ENCODE measurements at places on chromosomes 7 and 10. TPM values are rescaled to one million over a fixed set of nuclear protein-coding genes. Genes with fewer than 3 reads are reported as not detected.

Gene KEL
- not detected for polyA plus RNA-seq

Gene CPA1
- polyA plus RNA-seq, result not detected

Gene NOM1
- 2.2 TPM for polyA plus RNA-seq

Gene CTAGE8
- polyA plus RNA-seq, result not detected

Gene LIPM
- not detected for polyA plus RNA-seq

Gene GRM3
- polyA plus RNA-seq, result not detected

Gene VWA2
- polyA plus RNA-seq, result not detected

Gene SLC13A1
- not detected for polyA plus RNA-seq

Gene FKBP6
- not detected for polyA plus RNA-seq

Gene LIPF
- not detected for polyA plus RNA-seq

Gene AMPH
- polyA plus RNA-seq, result not detected

Gene MCM7
- 40.1 TPM for polyA plus RNA-seq

Gene CALD1
- polyA plus RNA-seq, result not detected

Gene DNAJC12
- polyA plus RNA-seq, result not detected

Gene CUX1
- 14.4 TPM for polyA plus RNA-seq

Gene RET
- polyA plus RNA-seq, result not detected

Gene CPXM2
- polyA plus RNA-seq, result not detected

Gene PANK1
- polyA plus RNA-seq, result 0.41 TPM

Gene ZC3HAV1L
- polyA plus RNA-seq, result not detected

Gene TAC1
- polyA plus RNA-seq, result not detected

Gene TMEM178B
- polyA plus RNA-seq, result not detected

Gene WAPL
- polyA plus RNA-seq, result 42.1 TPM

Gene OR2A5
- 0.05 TPM for polyA plus RNA-seq

Gene GJD4
- polyA plus RNA-seq, result not detected

Gene ARMC3
- polyA plus RNA-seq, result not detected

Gene GHRHR
- polyA plus RNA-seq, result not detected

Gene CYP26A1
- polyA plus RNA-seq, result not detected

Gene FAM25A
- not detected for polyA plus RNA-seq

Gene MYL10
- not detected for polyA plus RNA-seq

Gene CREB5
- not detected for polyA plus RNA-seq

Gene CALML5
- not detected for polyA plus RNA-seq

Gene TECPR1
- 26.1 TPM for polyA plus RNA-seq

Gene INMT
- not detected for polyA plus RNA-seq

Gene DLX5
- not detected for polyA plus RNA-seq

Gene NEBL
- polyA plus RNA-seq, result not detected

Gene RABGEF1
- 21.6 TPM for polyA plus RNA-seq

Gene GATA3
- 27.7 TPM for polyA plus RNA-seq

Gene CLIP2
- 0.20 TPM for polyA plus RNA-seq

Gene ASZ1
- polyA plus RNA-seq, result not detected

Gene ZP3
- 12.4 TPM for polyA plus RNA-seq

Gene LRRN3
- polyA plus RNA-seq, result 241 TPM

Gene IGFBP1
- polyA plus RNA-seq, result not detected

Gene SRRM3
- polyA plus RNA-seq, result not detected

Gene BEND7
- polyA plus RNA-seq, result not detected

Gene RHOBTB1
- polyA plus RNA-seq, result not detected

Gene TRIL
- not detected for polyA plus RNA-seq

Gene LLCFC1
- polyA plus RNA-seq, result not detected

Gene FOXP2
- polyA plus RNA-seq, result not detected

Gene MARVELD1
- 0.27 TPM for polyA plus RNA-seq

Gene CDNF
- 1.4 TPM for polyA plus RNA-seq

Data from naive thymus-derived CD8-positive, alpha-beta T cell (primary cell).